ENCODE measurements at places on chromosomes 4 and X.

GRCh38 chr4:73612032-73612431, 8.2 kb downstream of the RASSF6 start:
- no peak for DNase-seq

DNA sequence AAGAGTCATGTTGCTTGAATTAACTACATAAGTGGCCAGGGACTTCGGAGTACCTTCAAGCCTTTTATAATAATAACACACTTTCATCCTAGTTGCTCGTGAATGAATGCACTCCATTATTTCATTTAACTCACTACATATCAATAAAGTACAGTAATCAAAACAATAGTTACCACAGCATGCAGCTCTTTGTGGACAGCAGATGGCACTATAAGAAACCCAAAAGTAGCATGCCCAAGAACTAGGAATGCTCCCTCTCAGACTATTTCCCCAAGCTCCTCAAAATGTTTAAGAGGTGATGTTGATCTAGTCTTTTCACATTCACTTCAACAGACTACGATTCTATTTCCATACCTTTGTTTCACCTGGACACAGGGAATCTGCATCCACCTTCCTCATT, 500.8 kb upstream of the DIAPH2 start:
- no peak for DNase-seq

DNA sequence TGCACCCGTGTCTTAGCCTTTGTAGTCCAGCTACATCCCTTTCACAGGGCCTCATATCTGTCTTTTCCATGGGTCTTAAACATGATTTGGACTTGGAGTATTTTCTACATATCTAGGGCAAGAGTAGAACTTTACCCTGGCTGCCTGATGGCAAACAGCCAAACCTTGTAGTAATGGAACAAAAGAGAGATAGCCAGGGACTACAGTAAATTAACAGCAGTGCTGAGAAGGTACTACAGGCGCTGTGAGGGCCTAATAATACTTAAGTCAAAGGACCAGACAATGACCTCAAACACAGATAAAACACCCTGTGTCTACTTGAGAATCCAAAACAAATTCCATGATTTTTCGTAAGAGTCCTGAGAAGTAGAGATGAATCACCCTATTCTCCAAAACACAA, 111.0 kb upstream of the WDR17 start:
- no peak for DNase-seq

DNA sequence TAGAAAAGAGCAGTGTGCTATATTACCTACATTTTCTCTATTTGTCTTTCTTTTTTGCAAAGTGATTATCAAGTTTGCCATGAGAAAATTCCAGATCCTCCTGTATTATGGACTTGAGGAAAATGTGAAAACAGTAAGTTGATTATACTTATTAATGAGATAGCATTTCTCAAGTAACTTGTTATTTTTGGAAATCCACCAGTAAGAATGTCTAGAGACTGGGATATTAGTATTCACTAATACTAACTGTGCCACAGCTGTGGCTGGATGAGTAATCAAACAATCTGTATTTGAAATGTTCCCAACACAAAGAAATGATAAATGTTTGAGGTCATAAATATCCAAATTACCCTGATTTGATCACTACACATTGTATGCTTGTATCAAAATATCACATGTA, 147.0 kb upstream of the CTSO start:
- DNase-seq = no peak

DNA sequence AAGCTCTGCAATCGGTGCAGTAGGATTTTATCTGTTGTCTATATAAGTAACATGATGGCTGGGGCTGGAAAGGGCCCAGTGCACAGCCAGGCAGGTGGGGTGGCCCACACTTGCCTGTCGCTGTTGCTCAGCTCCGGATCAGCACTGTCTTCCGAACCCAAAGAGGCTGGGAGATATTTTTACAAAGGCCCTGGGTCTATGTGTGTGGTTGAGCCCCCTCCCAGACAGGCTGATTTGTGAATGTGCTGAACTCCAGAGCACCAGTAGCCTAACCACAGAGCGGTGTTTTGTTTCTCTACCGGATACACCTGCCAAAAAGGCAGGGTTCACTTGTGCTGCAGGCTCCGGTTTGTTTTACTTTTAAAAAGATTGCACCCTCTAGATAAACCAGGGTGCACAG, 33.5 kb upstream of the CHRNA9 start:
- DNase-seq = no peak

GRCh38 chr4:89254847-89255246, 52.8 kb downstream of the GPRIN3 start:
- DNase-seq = no peak

DNA sequence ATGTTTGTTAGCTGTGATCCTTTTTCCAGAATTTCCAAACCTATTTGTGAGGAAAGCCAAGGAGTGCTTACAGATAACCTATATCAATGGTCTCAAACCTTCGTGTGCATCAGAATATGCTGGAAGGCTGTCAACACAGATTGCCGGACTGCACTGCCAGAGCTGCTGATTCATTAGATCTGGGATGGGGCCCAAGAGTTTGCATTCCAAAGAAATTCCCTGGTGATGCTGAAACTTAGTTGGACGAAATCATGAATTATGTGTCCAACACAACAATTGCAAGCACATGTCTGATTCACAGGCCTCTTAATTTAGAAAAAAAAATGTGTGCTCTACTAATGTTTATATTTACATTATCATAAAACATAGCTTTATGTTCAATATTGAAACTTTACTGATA, 544.0 kb upstream of the AMOT start:
- no peak for DNase-seq

- DNase-seq = no peak
Measured at GRCh38 chr4:102042871-102043802, 252.6 kb downstream of the BANK1 start.

DNA sequence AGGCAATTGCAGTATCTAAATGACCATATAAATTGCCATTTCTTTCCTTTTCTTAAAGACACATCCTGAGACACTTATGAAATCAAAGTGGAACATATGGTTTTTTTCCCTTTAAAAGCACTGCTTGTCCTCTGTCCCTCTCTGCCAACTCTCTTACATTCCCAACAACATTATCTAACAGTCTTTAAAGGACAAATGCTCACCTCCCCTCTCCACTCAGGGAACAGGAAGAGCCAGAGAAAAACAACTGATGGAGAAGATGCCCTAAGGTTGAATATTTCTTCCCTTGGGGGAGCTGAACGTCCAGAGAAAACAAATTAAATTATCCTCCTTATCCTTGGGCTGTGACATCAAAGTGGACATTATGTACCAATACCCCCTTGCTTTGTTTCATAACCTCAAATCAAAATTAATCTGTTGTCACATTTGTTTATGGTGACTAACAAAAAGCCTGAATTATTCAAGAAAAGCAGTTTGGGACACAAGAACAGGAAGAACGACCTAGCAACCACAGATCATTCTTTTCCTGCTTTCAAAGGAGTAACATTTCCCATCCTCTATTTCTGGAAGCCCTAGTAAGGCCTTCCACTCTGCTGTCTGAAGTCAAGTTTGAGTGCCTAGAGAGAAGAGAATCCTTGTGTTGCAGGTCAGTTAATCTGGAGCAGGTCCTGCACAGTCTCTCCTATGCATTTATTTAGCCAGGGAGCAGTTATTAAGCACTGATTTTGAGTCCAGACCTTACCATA, 52.6 kb upstream of the PAGE1 start:
- DNase-seq = no peak

GRCh38 chrX:8868070-8868773, 67.0 kb upstream of the FAM9A start:
- no peak for DNase-seq

- DNase-seq = no peak
Measured at GRCh38 chrX:36861601-36862000, 146.6 kb upstream of the FAM47C start.

GRCh38 chr4:8914461-8915171, 43.0 kb upstream of the HMX1 start:
- DNase-seq = no peak

DNA sequence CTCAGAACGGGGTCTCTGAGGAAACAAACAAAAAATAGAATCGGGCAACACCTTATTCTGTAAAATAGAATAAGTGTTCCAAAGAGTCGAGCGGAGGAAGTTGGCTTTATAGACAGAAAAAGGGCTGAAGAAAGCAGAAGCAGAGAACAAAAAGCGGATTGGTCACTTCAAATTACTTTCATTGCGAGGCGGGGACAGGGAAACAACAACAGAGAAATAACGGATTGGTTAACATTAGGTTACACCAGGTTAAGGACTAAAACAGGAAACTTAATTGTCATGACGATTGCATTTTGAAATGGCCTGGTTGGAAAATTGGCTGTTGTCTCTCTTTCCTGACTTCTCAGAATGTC, 433 bp upstream of the COQ2 start:
- no peak for DNase-seq

DNA sequence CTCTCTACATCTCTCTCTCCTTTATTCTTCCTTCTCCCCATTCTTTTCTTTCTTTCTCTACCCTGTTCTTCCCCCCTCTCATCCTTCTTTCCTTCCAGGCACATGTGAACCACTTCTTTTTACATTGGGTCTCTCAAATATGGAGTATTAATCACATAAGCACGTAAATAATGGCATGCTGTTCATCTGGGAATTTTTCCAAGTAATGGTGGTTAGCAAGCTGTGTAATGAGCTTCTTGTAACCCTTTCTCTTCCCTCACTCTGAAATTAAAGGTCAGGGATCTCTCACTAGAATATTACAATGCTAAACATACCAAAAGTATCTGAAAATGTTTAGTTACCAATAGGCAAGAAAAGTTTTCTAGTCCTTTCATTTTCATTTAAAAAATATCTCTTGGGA, 239.9 kb upstream of the TEX13A start:
- DNase-seq = no peak

DNA sequence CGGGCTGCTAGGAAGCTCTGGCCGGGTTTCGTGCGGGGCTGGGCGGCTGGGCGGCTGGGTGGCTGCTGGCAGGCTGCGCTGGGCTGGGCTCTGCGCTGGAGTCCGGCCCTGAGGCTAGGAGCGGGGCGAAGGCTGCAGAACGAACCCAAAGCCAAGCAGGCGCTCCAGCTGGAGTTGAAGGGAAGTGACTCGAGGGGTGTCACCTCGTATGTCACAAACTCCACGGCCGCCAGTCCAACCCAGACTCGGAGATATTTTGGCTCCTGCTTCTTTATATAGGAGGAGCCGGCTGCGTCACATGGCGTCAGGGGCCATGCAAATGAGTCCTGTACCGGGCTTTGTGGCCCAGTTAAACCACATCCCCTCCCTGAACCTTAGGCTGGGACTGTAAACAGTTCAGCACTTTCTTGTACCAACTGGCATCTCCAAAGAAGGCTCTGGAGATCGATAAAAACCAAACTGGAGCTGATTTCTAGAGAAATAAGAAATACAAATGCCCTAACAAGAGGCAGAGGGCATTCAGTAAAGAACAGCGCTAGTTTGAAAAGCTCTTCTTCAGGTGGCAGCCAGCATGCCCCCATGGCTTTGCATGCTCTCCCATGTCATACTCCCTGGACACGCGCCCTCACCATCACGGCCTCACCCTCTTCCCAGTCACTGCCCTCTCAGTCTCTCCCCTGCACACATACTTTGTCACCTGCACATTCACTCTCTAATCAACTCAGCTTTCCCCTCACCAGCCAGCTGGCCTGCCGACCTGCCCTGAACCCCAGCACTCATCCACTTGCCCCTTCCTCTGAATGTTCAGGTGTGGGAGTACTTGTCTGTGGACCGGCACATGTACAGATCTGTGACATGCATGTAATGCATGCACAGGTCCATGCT, 58.5 kb downstream of the TSC22D3 start:
- DNase-seq = no peak

GRCh38 chr4:40769266-40769665, 19.5 kb downstream of the NSUN7 start:
- no peak for DNase-seq

DNA sequence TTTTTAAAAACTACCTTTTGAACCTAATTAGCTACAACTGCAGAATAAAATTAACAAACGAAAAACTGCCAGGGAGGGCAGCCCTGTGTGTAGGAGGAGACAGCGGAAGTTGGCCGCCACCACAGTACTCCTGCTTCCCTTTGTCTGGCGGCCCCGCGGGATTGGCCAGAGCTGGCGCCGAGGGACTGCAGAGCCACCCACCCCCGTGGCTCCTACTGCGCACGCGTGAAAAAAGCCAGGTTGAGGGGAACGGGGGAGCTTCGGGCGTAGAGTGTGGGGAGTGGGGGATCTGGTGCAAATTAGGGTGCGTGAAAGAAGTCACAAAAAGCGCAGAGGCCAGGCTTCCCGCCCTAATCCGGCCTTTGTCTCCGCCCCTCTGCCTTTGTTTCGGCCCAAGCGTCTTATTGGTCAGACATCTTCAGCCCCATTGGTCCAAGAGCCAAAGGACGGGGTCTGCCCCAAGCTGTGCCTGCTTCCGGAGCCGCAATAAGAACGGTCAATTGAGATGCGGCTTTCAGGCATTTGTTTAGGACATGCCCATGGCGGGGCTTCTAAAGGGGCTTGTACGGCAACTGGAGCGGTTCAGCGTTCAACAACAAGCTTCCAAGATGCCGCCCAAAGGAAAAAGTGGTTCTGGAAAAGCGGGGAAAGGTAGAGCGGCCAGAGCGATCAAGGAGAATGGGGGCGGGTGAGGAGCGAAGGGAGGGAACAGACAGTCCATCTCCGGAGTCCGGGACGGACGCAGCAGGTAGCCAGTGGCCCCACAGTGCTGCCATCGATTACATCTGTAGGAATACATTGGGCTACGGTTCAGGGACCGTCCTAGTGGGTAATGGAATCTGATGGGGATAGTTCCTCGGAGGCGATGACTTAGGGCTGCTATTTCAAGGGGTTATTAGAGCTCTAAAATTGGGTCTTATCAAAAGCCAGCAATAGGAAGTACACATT, at the start of gene PIN4:
TSS of gene PIN4 (plus strand) at position 580 of the 948 bp plus-strand sequence. CDS start at position 609, 29 bp downstream.
- DNase-seq = peak; percentile 93

DNA sequence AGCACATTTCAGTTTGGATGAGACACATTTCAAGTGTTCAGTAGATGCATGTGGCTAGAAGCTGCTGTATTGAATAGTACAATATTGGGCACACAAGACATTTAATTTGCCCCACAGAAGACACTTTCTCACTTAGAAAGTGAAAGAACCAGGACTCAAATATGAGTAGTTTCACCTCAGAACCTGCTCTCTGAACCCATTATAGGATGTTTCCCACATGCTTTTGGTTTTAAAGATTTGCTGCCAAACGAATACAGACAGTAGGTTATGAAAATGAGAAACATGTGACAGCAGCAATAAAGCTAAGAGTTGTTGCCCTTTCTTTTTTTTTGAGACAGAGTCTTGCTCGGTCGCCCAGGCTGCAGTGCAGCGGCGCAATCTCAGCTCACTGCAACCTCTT, 32.3 kb downstream of the C4orf54 start:
- DNase-seq = no peak

GRCh38 chr4:83124111-83124780, 9.7 kb upstream of the PLAC8 start:
- no peak for DNase-seq

Measured in COR-L47 (cell line).